IPS DF 6.9 (cell line): ENCODE measurements at places on chromosomes 7 and 10.

DNA sequence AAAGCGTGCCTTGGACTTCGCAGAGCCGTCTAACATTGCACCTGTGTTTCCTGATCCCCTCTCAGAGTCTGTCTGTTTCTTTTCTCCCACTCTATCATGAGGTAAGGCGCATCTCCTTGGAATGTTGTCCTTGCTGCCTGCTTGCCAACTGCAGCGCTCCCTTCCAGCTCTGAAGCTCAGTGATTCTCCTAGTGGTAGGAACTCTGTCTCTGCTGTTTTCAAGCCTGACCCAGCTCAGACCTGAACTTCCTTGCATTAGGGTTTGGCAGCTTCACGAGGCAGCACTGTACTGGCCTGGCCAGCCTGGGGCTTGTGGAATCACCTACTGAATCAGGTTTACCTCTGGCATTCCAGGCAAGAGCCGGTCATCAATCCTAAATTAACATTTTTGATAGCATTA is 123.9 kb downstream of the CREB5 start:
- no peak overlapping the region for H3K4me3 ChIP-seq
- H3K36me3 ChIP-seq = no peaks in the 10 kb centered on the region
- no peaks in the 10 kb centered on the region for H3K4me1 ChIP-seq
- no peak overlapping the region for H3K27ac ChIP-seq

DNA sequence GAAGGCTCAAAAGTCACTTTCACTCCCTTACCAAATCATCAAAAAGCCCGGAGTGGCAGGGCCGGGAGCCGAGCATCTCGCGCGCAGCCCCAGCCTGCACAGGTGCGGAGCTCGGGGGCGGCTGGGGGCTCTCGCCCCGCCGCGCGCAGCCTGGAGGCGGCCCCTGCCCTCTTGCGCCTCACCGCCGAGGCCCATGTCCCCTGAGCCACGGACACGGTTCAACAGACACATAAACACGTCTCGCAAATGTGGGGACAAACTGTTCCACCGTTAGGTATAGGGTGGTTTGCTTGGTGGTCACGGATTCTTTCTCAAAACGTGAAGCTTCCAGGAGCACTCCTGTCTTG is 700 bp downstream of the GSAP start:
- H3K27ac ChIP-seq = no peak overlapping the region
- no peaks in the 10 kb centered on the region for H3K36me3 ChIP-seq
- no peaks in the 10 kb centered on the region; the same call in 1 of the 2 replicates for H3K27me3 ChIP-seq
- H3K4me1 ChIP-seq = peaks cover 5% of the 10 kb centered on the region; the same call in 1 of the 2 replicates
- H3K4me3 ChIP-seq = peak overlapping the region; percentile 40; the same call in 1 of the 2 replicates

- H3K27me3 ChIP-seq = no peaks in the 10 kb centered on the region
- H3K27ac ChIP-seq = no peak overlapping the region
- no peak for DNase-seq
- no peak overlapping the region for H3K4me3 ChIP-seq
- no peaks in the 10 kb centered on the region for H3K36me3 ChIP-seq
- H3K4me1 ChIP-seq = no peaks in the 10 kb centered on the region
Measured at GRCh38 chr7:98231493-98232262, 20.4 kb downstream of the TECPR1 start.

DNA sequence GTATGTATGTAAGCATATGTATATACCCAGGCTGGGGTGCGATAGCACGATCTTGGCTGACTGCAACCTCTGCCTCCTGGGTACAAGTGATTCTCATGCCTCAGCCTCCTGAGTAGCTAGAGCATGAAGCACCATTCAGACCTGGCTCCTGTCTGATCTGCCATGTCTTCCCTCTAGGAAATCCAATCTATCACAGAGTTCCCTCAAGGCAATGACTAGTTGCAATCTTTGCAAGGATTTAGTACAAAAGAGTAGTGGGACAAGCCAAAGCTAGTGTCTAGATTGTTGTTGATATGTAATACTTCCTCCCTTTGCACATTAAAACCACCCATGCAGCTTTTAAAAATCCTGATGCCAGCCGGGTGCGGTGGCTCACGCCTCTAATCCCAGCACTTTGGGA is 60.5 kb upstream of the PRKAR2B start:
- DNase-seq = no peak
- no peaks in the 10 kb centered on the region for H3K36me3 ChIP-seq
- no peak overlapping the region for H3K4me3 ChIP-seq

GRCh38 chr7:29494350-29494749 is 69.3 kb upstream of the PRR15 start:
- no peaks in the 10 kb centered on the region for H3K36me3 ChIP-seq
- H3K27ac ChIP-seq = no peak overlapping the region
- peaks cover 4% of the 10 kb centered on the region; the same call in 1 of the 2 replicates for H3K4me1 ChIP-seq
